ENCODE measurements at places on chromosomes 11 and 22.

- no peak for DNase-seq
These were observed 30.9 kb downstream of the DEUP1 start for GRCh38 chr11:93361435-93361834.

- no peak for DNase-seq
These were observed 8.4 kb downstream of the EMSY start for GRCh38 chr11:76453248-76453647.

DNA sequence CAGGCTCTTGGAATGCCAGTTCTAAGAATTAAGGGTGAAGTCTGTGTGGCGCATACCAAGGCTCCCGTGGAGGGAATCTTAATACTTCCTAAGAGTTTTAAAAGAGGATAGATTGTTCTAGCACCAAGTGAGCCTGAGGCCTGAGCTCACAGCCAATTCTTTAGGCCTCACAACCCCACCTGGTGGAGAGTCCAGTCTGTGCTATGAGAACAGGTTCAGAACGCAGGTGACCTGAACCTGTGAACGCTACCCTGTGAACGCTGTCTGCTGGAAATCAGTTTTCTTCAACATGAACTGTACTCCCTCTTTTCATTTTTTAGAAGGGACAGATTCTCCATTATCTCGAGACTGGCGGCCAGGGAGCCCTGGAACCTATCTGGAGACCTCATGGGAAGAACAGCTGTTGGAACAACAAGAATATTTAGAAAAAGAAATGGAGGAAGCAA, 43.2 kb upstream of the DLAT start:
- peak; percentile 40 for DNase-seq

DNA sequence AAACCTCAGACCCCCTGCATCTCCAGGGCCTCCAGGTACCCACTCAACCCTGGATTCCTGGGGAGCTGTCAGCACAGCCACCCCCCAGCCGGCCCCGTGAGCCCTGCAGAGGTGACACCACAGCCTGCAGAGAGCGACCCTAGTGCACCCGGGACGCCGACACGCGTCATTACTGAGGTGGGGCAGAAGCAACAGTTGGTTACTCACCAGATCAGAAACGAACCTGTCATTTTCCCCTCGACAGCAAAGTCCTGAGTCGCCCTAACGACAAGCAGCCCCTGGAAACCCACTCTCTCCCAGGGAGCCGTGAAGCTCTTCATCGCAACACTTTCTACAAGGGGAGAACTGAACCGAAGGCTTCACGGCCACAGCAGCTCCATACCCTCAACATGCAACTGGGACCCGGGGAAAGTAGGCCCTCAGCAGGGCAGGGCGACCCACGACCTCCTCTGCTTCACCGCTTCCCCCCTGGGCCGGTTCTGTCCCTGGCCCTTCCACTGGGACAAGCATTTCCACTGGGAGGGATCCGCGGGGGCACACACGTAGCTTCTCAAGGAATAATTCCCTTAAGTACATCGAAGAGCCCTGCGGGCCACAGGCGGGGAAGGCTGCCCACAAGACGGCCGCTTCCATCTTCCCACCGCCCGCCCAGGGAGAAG, 1.6 kb downstream of the BRD1 start:
- DNase-seq, result peak; percentile 61

- no peak for DNase-seq
These were observed 21.1 kb downstream of the UBASH3B start for GRCh38 chr11:122676638-122677037.

GRCh38 chr11:3119141-3119821, 45.8 kb downstream of the OSBPL5 start:
- DNase-seq, result no peak

Data from fibroblast of skin of back (primary cell).